ENCODE measurements at places on chromosomes 7 and 10.

DNA sequence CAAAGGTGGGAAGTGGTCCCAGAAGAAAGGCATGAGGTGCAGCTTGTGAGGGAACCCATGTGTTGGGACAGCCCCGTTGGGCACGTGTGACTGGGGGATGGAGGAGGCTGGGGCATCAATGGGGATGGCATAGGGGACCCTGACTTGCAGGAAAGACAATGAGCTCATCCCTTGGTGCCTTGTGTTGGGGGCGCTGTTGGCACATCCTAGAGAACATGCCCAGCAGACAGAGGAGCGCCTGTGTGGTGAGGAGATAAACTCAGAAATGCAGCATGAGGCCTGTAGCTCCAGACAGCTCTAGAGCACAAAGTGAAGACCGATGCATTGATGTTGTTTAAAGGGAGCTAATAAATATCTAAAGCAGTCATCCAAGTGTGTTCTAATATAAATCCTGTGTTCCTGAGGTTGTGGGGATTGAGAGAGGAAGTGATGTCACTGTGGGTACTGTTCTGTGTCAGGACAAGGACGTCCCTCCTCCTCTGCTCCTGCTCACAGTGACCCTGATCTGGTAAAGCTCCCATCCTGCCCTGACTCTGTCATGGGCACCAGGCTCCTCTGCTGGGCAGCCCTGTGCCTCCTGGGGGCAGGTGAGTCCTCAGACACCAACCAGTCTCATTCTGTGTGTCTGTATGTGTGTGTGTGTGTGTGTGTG is 126.1 kb upstream of the PRSS58 start:
- no peak for DNase-seq

DNA sequence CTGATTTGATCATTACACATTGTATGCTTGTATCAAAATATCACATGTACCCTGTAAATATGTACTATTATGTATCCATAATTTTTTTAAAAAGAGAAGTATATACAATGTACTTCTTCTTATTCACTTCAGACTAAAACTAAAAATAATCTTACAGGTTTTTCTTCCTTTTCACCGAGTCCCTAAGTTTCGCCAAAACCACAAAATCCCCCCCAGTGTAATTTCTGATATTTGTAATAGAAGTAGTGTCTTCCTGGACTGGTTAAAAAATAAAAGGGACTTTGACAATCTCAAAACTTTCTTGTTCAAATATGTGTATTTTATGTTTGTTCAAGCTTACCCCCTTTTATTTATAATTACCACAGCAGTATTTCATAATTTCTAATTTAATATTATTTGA is 23.9 kb downstream of the EPC1 start:
- DNase-seq = no peak

- DNase-seq = no peak
Observed at GRCh38 chr7:129739427-129739826, 127.9 kb downstream of the NRF1 start.

- no peak for DNase-seq
Observed at GRCh38 chr10:84261236-84261915, 16.5 kb downstream of the RGR start.

GRCh38 chr7:124310934-124311390 is 278.1 kb upstream of the TMEM229A start:
- DNase-seq = no peak

DNA sequence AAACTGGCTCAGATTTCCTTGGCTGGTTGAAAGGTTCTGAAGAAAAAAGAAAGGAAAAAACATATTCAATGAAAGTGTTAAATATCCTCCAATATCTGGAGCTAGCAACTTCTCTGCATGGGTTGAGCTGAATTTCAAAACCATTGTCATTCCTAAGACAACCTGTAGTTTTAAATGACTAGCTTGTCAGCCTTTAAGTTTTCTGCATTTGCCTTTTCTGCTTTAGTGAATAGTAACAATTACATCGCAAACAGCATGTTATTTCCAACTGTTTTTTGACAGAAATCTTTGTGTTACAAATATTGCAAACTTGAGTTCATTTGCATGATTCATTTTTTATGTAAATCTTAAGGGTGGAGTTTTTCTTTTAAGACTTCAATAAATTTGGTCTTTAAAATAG is 852.3 kb upstream of the CELF2 start:
- DNase-seq = no peak

DNA sequence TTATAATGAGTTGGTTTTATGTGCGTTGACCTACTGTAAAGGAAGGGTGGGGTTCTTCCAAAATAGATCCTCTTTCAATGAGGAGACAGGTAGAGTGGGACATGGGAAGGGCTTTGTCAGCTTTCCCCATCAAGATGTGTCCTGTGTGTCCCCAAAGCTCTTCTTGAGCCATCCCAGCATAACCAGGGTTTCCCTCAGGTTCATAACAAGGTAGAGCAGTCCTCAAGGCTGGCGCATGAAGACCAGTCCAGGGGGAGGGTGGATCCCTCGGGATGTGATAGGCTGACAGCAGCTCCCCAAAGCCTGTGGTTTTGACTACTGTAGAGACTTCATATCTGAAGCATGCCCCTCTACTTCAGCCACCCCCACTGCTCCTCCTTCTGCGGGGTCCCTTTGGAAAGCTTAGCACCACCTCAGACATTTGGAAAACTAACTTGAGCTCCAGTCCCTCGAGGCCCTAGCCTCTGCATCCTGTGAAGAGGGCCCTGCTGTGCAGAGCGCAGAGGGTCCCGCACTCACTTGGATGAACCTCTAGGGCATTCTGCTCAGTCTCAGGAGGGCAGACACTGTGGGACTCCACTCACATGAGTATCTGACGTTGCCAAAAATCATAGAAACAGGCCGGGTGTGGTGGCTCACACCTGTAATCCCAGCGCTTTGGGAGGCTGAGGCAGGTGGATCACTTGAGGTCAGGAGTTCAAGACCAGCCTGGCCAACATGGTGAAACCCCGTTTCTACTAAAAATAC is 1.1 kb upstream of the GIMAP8 start:
- DNase-seq = no peak

DNA sequence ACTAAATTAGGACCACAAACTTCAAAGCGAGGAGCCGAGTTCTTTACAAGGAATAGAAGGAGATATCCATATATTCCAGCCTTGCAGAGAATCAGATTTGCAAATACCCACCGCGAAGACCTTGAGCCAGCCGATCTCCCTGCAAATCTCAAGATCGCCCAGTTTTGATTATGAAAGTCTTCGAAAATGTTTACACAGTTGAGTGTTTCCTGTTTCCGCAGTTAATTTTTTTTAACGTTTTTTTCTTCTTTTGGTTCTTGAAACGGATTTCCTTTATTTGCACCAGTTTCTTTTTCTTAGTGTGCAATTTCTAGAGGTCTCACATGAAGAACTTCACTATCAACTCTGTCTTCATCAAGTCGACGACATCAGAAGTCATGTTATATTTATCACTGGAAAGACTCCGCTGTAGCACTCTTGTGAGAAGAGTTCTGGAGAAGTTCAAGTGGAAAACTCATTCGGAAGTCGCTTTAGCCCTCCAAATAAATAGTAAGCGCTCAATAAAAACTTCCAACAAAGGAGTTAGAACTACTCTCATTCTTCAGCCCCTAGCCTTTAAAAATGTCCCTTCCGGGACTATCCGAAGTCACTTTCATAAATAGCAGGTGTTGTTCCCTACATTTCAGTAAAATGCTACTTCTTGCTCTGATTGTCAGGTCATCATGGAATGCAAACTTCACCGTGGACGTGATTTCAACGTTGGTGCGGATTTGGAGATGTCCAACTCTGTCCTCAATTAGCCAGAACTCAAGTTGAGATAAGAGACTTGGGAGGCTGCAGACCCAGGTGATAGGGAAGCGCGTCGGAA is 11.9 kb upstream of the SPAG6 start:
- no peak for DNase-seq

- no peak for DNase-seq
Observed at GRCh38 chr10:50325449-50326171, 74.3 kb upstream of the ASAH2 start.

GRCh38 chr7:30040938-30041337 is 12.7 kb downstream of the PLEKHA8 start:
- DNase-seq = no peak

GRCh38 chr7:72540106-72540611 is 128.0 kb upstream of the CALN1 start:
- DNase-seq = no peak

- DNase-seq = no peak
Observed at GRCh38 chr10:133312769-133313145, 4.0 kb downstream of the ZNF511 start.

DNA sequence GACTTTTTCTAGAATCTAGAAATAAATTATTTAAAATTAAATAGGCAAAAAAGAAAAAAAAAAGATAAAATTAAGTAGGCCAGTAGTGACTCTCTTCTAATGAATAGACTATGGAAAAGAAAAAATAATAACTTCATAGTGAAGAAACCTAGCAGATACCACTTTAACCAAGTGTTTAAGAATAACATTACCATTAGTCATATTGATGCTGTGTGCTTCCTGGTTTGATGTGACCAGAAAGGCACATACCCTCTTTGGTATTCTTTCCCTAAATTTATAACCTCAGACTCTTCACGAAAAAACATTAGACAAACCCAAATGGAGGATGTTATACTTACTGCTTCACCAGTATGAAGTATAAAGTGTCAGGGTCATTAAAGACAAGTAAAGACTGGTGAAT is 42.6 kb downstream of the KIF20B start:
- no peak for DNase-seq

GRCh38 chr10:47028466-47028865 is 117.2 kb downstream of the PTPN20 start:
- no peak for DNase-seq

GRCh38 chr10:124300735-124301134 is 118.0 kb downstream of the OAT start:
- no peak for DNase-seq

DNA sequence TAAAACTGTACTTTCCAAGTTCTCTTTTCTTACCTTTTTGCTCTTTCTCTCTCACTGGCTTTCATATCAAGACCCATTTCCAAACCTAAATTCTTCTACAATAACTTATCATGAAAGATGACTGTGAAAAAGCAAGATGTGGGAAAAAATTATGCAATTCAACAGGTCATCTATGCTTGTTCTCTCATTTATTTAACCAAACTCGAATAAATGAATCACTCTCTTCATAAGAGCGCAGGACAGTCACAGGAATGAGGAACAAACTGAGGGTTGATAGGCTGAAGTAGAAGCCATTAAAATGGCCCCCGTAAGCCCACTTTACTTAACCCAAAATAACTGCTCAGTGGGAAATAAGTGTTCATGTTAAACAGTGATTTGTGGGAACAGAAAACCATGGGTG is 1289.7 kb upstream of the SORCS1 start:
- no peak for DNase-seq

DNA sequence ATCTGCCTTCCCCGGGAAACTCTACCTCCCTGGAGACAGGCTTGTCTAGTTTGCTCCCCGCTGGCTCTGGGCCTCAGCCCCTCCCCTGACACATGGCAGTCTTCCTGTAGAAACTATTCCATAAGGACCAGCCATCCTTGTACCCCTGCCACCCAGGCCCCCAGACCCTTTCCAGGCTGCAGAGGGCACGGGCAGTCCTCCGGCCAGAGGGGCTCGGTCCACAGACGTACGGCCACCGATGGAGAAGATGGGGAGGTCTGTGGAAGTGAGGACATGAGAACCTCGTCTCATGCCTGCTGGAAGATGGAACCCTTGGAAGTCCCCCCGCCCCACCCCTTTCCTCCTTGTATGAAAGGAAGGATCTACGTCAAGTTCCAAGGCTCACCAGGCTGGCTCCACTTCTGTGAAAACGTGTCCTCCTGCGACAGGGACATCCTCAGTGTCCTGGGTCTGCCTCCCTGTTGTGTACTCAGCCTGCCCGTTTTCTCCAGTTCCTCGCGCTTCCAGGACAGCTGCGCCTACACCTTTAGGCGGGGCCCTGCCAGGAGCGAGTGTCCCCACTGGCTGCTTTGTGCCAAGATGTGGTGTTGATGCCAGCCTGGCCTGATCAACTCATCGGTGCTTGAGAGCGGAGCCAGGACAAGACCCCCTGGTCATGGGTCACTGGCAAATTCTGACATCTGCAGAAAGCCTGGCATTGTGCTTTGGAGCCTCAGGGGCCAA is 414.9 kb downstream of the GLRX3 start:
- DNase-seq = no peak

DNA sequence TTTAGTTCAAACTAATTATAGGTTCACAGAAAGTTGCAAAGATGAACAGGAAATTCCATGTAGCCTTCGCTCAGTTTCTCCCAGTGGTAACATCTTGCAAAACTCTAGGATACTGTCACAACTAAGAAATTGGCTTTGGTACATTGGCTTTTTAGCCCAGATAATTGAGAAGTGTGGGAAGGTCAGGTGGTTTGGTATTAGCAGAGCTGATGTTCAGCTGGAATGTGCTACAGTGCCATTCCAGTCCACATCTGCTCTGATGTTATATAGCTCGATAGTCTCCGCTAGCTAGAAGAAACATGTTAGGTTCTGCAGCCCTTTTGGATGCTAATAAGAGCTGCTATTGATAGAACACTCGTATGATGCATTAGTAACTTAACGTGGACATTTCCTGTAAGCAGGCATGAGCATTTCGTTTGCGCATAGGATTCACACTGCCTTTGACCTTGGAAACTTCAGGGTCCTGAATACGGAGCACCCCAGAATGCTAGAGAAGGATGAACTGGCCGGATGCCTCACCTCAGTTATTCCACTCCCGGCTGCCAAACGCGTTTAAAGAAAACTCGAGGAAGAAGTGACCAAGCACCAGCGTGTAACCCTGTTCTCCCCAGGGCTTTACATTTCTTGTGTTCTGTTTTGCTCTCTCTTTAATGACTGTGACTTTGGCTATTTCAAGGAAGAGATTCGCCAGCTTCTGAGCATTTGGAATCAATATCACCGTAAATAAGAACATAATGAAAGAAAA is 271.4 kb downstream of the GALNT17 start:
- DNase-seq = no peak

GRCh38 chr7:17103984-17104383 is 194.5 kb upstream of the AHR start:
- no peak for DNase-seq

- peak; percentile 68 for DNase-seq
Observed at GRCh38 chr7:29289156-29290021, 94.8 kb downstream of the CHN2 start.

DNA sequence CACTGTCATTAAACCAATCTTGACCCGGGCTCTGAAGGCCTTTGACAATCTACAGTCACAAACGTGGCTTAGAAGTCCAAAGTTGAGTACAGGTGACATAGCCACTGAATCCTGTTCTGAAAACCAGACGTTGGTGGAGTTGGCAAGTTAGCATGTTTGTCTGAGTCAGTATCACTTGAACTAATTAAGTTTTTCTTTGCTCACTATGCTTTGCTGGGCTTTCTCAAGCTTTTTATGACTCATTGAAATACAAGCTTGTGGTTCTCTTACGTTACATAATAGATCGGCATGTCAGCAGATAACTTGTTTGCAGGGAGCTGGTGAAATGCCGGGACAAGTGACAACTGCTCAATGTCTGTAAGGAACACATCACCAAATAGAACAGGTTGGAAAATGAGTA is 53.8 kb downstream of the ARL5B start:
- DNase-seq = no peak

- DNase-seq = no peak
Observed at GRCh38 chr7:128217030-128217805, 23.9 kb upstream of the LEP start.

Data from NCI-H748 treated with DMSO at 0.1 percent for 48 hours (cell line).